ENCODE measurements at places on chromosomes 2 and 18. TPM values are rescaled to one million over a fixed set of nuclear protein-coding genes. Genes with fewer than 3 reads are reported as not detected.

ANO7 gene
- total RNA-seq, result 3.0 TPM

- no peaks in the 10 kb centered on the region for H3K4me1 ChIP-seq
- no peaks in the 10 kb centered on the region for H3K36me3 ChIP-seq
- peaks cover 63% of the 10 kb centered on the region for H3K27me3 ChIP-seq
- no peak overlapping the region for H3K4me3 ChIP-seq
These were observed 124.9 kb upstream of the PXDN start for GRCh38 chr2:1869248-1869647.

DNA sequence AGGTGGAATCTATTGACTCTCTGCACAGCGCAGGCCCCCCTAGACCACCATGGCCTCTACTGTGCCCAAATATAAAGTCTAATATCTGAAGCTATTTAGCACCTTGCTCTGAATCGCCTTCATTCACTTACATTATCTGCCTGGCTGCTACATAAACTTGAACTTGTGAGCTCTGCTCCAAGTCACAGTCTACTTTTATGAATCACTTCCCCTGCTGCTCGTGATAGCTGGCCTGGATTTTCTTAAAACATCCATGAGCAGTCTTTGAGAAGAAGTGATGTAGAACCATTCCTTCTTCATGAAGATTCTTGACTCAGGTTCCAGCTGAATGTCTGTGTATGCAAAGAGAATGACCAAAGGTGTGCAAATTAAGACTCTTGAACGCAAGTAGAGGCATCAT is 359.5 kb downstream of the RND3 start:
- H3K27me3 ChIP-seq, result peaks cover 3% of the 10 kb centered on the region
- peaks cover 22% of the 10 kb centered on the region for H3K4me1 ChIP-seq
- DNase-seq, result no peak
- H3K4me3 ChIP-seq, result no peak overlapping the region
- H3K27ac ChIP-seq, result no peak overlapping the region

GRCh38 chr2:55010149-55010591 is 40.1 kb downstream of the RTN4 start:
- H3K27ac ChIP-seq, result peak overlapping the region; percentile 85
- H3K4me3 ChIP-seq, result peak overlapping the region; percentile 33
- DNase-seq, result no peak
- H3K27me3 ChIP-seq, result no peaks in the 10 kb centered on the region
- H3K4me1 ChIP-seq, result peaks cover 62% of the 10 kb centered on the region

MATN3 gene
- 3.1 TPM for total RNA-seq

METAP1D gene
- 8.3 TPM for total RNA-seq

DNA sequence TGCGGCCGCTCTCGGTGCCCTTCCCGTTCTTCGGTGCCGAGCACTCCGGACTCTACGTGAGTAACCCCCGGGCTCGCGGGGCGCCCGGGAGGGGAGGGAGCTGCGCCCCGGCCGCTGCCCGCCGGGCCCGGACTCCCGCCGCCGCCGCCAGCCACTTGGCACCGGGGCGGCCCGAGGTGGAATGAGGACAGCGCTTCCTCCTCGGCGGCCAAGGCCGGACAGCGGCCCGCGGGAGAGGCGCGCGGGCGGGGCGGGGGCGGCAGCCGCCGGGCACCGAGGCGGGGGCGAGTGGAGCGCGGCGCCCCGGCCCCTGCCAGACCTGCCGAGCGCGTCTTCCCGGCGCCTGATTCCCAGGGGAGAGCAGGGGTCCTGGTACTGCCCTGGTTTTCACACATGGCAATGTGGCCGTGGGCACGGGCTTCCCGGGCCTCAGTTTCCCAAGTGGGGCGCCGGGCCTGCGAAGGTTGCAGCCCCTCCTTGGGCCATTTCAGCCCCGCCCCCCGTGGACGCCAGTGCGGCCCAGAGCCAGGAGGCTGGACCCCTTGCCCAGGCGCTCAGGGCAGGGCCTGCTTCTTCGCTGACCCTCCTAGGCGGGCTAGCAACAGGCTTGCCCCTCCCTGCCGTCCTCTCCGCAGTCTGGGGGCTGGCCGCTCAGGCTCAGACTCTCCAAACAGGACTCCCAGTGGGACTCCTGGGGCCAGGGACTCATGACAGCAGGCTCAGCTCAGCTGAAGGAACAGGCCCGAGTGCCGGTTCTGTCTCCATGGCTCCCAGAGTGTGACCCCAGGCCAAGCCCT is 775 bp downstream of the SNED1 start:
- H3K4me3 ChIP-seq, result peak overlapping the region; percentile 49
- no peak overlapping the region for H3K27ac ChIP-seq
- H3K27me3 ChIP-seq, result peaks cover 34% of the 10 kb centered on the region
- H3K4me1 ChIP-seq, result peaks cover 18% of the 10 kb centered on the region

RAMP1 gene
- total RNA-seq, result 105 TPM

- peaks cover 2% of the 10 kb centered on the region for H3K4me1 ChIP-seq
- H3K27ac ChIP-seq, result no peak overlapping the region
- DNase-seq, result peak; percentile 30
- H3K4me3 ChIP-seq, result no peak overlapping the region
- H3K36me3 ChIP-seq, result no peaks in the 10 kb centered on the region
- peaks cover 4% of the 10 kb centered on the region for H3K27me3 ChIP-seq
These were observed 1109.7 kb downstream of the SOCS6 start for GRCh38 chr18:71398531-71398930.

DNA sequence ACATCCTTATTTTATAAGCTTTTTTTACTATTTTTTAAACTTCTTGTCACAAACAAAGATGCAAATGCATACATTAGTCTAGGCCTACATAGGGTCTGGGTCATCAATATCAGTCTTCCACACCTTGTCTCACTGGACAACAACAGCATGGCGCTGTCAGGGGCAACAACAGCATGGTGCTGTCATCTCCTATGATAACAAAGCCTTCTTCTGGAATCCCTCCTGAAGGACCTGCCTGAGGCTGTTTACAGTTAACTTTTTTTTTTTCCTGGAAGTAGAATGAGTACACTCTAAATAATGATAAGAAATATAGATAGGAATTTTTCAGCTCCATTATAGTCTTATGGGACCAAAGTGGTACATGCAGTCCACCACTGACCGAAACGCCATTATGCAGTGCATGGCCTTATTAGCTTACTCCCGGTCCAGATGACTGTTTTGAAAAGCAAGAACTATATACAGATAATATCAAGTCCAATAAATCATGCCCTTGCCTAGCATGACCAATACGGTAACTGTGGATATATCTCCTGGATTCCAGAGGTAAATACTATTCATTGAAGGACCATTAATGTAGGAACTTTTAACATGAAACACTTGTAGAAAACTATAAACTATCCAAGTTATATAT is 38.4 kb downstream of the TCF4 start:
- peaks cover 12% of the 10 kb centered on the region for H3K4me1 ChIP-seq
- peaks cover 5% of the 10 kb centered on the region for H3K36me3 ChIP-seq
- H3K4me3 ChIP-seq, result no peak overlapping the region
- no peaks in the 10 kb centered on the region for H3K27me3 ChIP-seq
- H3K27ac ChIP-seq, result no peak overlapping the region

DNA sequence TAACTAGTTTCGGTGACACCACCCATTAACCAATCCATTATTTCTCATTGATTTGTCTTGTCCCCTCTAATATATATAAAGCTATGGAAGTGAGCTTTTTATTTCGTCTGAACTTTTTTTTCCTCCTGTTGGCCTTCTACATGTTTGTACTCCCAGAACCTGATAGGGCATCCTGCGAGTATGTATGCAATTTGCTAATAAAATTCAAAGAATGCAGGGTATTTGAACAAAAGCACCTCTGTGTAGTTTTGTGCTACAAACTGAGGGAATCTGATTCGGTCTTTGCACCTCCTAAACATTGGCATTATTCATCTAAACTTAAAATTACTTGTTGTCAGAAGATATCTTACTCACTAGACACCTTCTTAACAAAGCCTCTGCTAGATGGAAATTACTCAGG is 242.9 kb upstream of the TMEFF2 start:
- H3K27ac ChIP-seq, result peak overlapping the region; percentile 86
- peaks cover 10% of the 10 kb centered on the region for H3K4me1 ChIP-seq
- no peaks in the 10 kb centered on the region for H3K27me3 ChIP-seq
- H3K4me3 ChIP-seq, result no peak overlapping the region
- H3K36me3 ChIP-seq, result no peaks in the 10 kb centered on the region

DNA sequence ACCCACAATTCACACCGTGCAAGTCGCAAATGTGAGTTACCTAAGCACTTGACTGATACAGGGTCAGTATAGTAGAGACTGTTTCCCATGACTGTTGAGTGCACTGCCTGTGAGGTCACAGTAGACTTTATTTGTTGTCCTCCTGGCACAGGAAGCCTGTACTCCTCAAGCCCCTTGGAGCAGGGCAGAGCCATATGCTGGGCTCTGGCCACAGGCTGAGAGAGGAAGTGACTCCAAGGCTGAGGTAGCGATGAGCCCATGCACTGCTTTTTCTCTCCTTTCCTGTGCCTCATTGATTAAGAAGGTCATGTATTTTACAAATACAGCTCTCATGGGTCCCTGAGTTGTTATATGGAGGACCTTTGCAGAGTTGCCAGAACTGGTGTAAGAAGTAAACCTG is 287.7 kb downstream of the SRBD1 start:
- H3K36me3 ChIP-seq, result no peaks in the 10 kb centered on the region
- H3K4me1 ChIP-seq, result no peaks in the 10 kb centered on the region
- no peak overlapping the region for H3K27ac ChIP-seq
- peaks cover 21% of the 10 kb centered on the region for H3K27me3 ChIP-seq
- H3K4me3 ChIP-seq, result no peak overlapping the region

MC5R gene
- not detected for total RNA-seq

IL1R1 gene
- total RNA-seq, result 1.3 TPM

GRCh38 chr2:33126958-33127357 is 180.2 kb downstream of the LTBP1 start:
- H3K4me1 ChIP-seq, result no peaks in the 10 kb centered on the region
- H3K27me3 ChIP-seq, result no peaks in the 10 kb centered on the region
- no peak overlapping the region for H3K4me3 ChIP-seq
- no peak overlapping the region for H3K27ac ChIP-seq
- no peak for DNase-seq

CCDC195 gene
- total RNA-seq, result not detected

DNA sequence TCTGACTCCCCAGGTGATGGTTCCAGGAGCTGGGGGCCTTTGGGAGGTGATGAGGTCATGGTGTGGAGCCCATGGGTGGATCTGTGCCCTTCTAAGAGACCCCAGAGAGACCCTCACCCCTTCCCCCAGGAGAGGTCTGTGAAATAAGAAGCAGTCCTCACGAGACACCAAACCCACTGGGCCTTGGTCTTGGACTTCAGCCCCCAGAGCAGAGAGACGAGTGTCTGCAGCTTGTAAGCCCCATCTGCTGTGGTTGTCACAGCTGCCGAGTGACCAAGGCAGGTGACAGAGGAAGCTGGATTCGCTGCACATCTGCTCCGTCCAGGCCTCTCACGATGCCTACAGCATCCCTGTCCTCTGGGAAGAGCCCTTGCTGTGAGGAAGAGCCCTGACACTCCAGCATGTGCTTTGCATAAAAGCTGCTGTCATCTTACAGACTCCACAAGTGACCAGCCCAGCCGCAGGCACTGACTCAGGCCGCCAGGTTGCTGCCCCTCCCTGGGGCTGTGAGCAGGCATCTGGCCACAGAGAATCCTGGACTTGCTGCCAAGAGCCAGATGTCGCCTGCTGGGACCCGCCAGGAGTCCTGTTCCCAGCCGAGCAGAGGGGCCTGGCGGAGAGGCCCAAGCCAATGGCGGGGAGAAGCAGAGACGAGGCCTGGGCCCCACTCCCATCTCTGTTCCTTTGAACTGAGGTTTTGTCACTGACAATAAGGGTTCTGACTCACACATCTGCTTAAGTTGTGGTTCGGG is 150.8 kb downstream of the PXDN start:
- H3K27ac ChIP-seq, result no peak overlapping the region
- no peaks in the 10 kb centered on the region for H3K4me1 ChIP-seq
- H3K27me3 ChIP-seq, result peaks cover 24% of the 10 kb centered on the region
- DNase-seq, result no peak
- H3K36me3 ChIP-seq, result no peaks in the 10 kb centered on the region

GRCh38 chr2:189091253-189091652 is 88.3 kb downstream of the COL5A2 start:
- no peaks in the 10 kb centered on the region for H3K36me3 ChIP-seq
- no peak for DNase-seq
- H3K27me3 ChIP-seq, result no peaks in the 10 kb centered on the region
- H3K4me1 ChIP-seq, result peaks cover 4% of the 10 kb centered on the region

DNA sequence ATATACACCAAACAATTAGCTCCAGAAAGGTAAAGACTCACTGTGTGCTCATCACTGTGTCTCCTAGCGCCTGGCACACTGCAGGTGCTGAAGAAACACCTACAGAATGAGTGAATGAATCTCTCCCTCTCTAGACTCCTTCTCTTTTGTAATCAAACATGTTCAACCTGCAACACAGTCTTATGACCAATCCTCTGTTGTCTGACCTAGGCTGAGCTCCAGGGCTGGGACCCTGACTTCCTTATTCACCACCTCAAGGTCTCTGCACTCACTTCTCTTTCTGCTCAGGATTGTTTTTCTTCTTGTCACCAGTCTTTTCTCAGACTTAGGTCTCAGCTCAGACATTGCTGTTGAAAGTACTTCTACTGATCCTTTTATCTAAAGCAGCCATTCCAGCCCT is 9.8 kb downstream of the CKAP2L start:
- H3K4me1 ChIP-seq, result peaks cover 19% of the 10 kb centered on the region
- H3K27me3 ChIP-seq, result no peaks in the 10 kb centered on the region
- DNase-seq, result no peak

NT5C1B gene
- total RNA-seq, result not detected

- H3K27ac ChIP-seq, result no peak overlapping the region
- no peaks in the 10 kb centered on the region for H3K36me3 ChIP-seq
- H3K4me1 ChIP-seq, result no peaks in the 10 kb centered on the region
- H3K4me3 ChIP-seq, result no peak overlapping the region
- DNase-seq, result no peak
These were observed 6.1 kb downstream of the ARHGEF4 start for GRCh38 chr2:130842770-130843169.

DGKD gene
- 49.5 TPM for total RNA-seq
